ENCODE measurements at places on chromosomes 4 and X. TPM values are rescaled to one million over a fixed set of nuclear protein-coding genes. Genes with fewer than 3 reads are reported as not detected.

DNA sequence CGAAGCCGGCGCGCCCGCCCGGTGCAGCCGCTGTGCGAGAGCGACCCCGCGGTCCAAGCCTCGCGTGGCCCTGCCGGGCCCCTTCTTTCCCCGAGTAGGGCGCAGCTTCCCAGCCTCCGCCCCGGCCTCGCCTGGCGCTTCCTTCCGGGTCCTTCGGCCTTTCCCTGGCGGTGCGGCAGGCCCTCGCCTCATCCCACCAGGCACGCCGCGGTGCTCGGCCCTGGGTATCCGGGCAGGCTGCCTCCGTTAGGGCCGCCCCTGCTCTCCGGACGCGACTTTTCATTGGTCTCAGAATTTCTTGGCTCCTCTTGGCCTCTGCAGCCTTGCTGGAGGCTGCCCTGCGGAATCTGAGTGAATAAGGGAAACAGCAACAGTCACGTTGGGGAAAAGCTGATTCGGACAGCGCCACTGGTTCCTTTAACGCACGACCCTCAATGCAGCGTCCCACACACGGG is 429 bp downstream of the UVSSA start:
- DNase-seq: no peak

Gene MAGEC2
- total RNA-seq: not detected

Gene AWAT1
- total RNA-seq: not detected

DNA sequence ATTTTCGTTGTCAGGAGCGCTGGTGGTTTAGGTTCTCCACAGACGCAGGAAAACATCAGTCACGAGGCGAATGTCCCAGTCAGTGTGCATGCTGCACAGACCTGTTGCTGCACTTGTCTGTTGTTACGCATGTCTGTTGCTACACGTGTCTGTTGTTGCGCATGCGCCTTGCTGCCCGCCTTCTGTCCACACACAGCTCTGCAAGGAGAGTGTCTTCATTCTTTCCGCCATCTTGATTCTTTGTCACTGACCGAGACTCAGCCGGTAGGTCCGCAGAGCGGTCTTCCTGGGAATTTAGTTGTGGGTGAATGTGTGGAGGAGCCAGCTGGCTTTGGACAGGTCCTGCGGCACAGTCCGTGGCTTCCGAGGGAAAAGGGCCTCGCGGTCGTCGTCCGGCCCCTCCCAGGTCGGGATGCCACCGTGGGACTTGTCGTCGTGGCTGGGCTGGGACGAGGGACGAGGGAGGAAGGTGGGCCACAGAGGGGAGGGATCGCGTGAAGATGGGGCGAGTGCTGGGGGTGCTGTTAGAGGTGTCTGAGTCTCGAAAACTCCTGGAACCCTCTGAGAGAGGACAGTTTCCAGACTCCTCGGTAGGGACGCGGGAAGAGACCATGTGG is at the start of gene PAGE2B:
Gene PAGE2B, plus strand, starts transcription at position 180 of the 617 bp plus-strand sequence. CDS start 1,012 bp downstream, outside the sequence.
- no peak for DNase-seq

GRCh38 chr4:94929696-94930095 is 171.9 kb downstream of the BMPR1B start:
- no peak for DNase-seq

DNA sequence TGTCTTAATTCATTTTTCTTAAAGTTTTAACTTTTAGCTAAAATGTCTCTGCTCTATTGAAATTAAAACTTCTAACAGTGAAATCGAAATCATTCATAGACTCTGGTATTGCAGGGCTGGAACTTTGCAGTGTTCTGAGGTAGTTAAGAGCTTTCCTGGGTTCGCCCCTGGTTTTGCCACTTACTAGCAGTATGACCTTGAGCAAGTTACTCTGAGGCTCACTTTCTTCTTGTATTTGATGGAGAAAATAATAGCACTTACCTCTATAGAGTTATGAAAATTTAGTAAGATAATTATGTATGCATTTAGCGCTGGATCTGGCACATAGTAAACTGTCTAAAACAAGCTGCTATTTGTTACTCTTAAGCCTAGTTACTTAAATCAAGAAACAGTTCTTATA is 1.7 kb downstream of the SLAIN2 start:
- no peak for DNase-seq

Gene PRICKLE3
- 13.5 TPM for total RNA-seq

GRCh38 chrX:136623396-136623795 is 24.6 kb upstream of the CD40LG start:
- no peak for DNase-seq

GRCh38 chr4:129344058-129344457 is 248.1 kb downstream of the C4orf33 start:
- DNase-seq: no peak

Data from CD8-positive, alpha-beta memory T cell (primary cell).